ENCODE measurements at places on chromosomes 5 and 9.

DNA sequence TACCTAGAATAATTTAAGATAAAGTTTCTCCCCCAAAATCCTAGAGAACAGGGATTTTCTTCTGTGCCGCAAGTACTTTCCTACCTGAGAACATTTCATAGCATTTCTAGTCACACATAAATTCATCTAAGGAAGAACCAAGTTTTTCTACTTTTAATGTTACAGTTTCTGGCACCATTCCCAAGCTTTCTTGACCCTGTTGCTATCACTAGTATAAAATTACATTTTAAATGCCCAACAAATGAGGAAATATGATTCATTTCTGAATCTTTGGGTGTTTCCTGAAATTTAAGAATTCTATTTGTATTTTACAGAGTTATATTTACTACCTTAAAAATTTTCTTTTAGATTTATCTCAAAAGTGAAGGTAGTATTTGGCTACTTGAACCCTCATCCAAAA, 137.8 kb downstream of the LPAR1 start:
- DNase-seq = no peak

GRCh38 chr5:172668594-172669071, 27.6 kb downstream of the NEURL1B start:
- DNase-seq = no peak

- DNase-seq = no peak
These were observed 2.4 kb downstream of the NOL6 start for GRCh38 chr9:33471361-33471760.

- no peak for DNase-seq
These were observed 1366.1 kb downstream of the PTPRD start for GRCh38 chr9:9246726-9247125.

DNA sequence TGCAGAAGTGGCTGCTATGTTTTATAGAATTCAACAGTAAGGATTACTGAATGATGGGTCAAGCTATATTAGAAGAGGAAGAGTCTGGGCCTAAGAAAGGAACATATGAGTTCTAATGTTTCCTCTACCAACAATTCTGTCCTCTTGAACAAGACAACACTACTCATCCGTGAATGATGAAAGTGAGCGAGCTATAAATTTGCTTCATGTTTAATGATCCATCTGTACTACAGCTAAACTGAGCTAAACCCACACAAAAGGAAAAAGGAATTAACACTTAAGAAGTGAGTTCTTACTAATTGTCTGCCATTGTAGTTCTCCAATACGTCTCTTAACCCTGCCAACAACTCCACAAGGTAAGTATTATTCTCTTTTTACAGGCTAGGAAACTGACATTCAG, 204.4 kb downstream of the GLIS3 start:
- DNase-seq = no peak

GRCh38 chr5:52674815-52675545, 112.7 kb upstream of the ITGA1 start:
- DNase-seq = no peak

- DNase-seq = no peak
These were observed 567.2 kb downstream of the PTPRD start for GRCh38 chr9:10045598-10045997.

DNA sequence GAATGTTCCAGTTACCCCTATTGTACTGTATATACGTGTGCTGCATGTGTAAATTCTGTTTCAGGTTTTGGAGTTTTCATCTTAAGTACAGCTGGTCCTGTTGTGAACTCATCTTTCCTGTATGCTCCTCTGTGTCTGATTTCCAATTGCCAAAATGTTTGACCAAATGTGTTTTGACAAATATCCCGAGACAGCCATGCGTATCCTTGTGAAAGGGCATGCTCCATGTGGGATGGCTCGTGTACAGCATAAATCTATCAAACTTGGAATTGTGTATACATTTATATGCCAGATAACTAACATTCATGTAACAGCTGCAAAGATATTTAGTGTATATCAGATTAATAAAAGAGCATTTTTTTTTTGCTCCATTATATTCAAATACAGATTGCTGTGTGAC, 69.5 kb upstream of the IQGAP2 start:
- no peak for DNase-seq

- DNase-seq = no peak
These were observed 76.5 kb downstream of the NIPBL start for GRCh38 chr5:36953043-36953442.

GRCh38 chr5:4068171-4068570, 472.5 kb downstream of the IRX1 start:
- DNase-seq = no peak

DNA sequence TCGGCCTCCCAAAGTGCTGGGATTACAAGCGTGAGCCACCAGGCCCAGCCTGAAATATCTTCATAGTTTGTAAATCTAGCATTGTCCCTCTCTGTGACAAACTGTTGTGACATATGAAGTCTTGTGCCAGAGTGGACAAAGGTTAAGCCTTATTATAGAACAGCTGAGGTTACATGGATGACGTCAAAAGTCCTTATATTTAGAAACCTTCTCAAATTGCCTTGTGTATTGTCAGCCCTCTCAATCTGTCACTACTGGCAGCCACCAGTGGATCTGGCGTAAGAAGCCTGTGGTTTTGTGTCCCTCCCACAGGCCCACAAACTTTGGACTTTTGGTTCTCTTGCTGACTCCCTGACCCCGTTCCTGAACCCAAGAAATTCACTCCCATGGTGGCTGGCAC, 79.4 kb upstream of the CCDC112 start:
- DNase-seq = no peak

GRCh38 chr5:72093217-72093616, 14.1 kb upstream of the MAP1B start:
- no peak for DNase-seq

DNA sequence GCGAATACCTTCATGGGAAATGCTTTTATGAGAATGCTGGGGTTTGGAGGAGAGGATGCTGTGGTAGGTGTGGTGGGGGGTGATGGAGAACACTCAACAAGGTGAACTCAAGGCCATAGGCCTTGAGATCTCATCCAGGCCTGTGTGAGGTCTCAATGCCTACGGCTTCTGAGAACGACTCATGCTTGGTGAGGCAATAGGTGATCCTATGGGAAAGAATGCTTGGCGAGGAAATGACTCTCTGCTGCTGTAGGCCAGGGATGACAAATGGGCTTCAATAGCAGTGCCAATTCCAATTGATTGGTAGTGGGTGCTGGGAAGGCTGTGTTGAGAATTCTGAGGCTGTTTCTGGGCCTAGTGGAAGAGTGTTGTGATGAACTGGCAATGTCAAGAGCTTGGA, 280.2 kb upstream of the CLINT1 start:
- no peak for DNase-seq

GRCh38 chr9:72200452-72200851, 51.2 kb downstream of the GDA start:
- DNase-seq = no peak

GRCh38 chr9:77649109-77649812, 1.1 kb upstream of the GNA14 start:
- DNase-seq = no peak

- no peak for DNase-seq
These were observed 380.6 kb upstream of the NUDT12 start for GRCh38 chr5:103943230-103943629.

DNA sequence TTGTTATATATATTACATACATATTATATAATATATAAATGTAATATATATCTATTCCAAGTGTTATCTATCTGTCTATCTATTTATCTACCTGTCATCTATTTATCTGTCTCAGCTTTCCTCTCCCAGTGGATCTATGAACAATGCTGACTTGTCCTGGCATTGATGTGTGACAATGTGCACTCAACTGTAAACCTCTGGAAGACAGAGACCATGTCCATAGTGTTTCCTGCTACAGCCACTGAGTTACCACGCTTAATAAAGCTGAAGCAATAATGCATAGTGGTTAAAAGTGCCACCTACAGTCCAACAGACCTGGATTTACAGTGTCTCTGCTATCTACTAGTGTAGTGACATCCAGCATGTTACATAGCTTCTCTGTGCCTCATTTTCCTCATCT, 57.2 kb upstream of the TMED7 start:
- DNase-seq = no peak

DNA sequence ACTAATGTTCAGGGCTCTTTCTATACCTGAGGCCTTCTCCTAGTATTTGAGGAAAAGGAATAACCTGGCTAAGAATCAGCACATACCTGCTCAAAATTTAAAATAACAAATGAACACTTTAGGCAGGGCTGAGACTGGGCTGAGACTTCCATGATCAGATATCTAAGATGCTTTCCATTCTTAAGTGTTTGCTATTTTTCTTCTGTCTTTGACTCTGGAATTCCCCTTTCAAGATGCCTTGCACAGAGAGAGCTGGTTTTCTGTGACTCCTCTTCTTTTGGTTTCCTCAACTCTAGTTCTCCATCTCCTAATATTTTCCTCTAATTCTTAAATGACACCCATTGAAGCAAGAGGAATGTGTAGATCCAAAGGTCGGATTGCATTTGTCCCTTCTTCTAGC, 61.1 kb downstream of the DPYSL3 start:
- DNase-seq = no peak

DNA sequence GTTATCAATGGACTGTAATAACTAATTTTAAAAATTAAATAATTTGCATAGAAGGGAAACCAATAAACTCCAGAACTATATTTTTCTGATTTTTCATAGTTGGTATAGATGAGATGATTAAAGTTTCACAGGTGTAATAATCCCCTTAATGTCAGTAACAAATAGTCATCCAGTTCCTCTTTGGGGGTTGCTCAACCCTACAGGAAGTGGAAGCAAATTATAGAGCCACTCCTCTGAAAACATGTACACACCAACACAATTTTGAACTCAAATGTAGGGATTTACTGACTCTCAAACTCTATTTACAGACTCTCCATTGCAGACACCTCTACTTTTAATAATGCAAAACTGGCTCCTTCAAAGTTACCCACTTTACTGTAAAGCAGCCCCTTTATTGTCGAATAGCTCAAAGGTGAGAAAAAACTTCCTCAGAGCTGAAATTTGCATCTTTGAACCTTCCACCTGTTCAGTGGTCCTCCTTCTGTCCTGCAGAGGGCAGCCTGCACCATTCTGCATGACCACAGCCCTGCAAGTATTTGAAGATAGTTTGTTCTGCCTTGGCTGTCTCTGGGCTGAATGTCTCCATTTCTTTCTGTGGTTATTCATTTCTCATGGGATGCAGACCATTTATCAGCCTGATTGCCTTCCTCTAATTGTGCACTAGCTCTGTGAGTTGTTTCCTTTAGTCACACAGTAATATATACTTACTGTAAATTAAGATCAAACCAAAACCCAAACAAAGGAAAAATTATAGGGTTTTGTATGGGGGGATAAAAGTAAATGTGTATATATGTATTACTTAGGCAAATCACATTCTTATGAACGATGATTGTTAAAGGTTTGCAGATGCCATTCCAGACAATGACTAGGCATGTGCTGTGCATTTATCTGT, 383.2 kb upstream of the SGCD start:
- peak; percentile 55 for DNase-seq

GRCh38 chr9:326667-327066, 112.0 kb downstream of the DOCK8 start:
- no peak for DNase-seq

GRCh38 chr9:93869863-93870262, 85.3 kb downstream of the BARX1 start:
- no peak for DNase-seq

DNA sequence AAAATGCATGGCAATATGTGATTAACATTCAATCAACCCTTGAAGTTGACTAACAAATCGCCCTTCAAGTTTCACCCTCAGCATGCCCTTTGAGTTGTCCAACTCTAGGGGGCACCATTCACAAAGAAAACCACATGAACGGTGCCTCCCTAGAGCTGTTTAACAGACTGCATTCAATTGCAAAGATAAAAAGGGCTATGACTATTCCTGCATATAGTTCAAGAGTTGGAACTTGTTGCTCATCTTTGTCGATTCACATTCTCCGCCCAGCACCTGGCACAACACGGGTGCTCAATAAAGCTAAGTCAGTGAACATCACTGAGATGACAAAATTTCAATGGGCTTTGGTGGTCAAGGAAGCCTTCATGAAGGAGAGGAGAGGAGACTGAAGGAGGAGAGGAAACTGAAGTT, 69.6 kb upstream of the SLC30A5 start:
- peak; percentile 24 for DNase-seq

GRCh38 chr5:122175852-122176251, 46.5 kb downstream of the ZNF474 start:
- DNase-seq = no peak

GRCh38 chr5:116409591-116410296, 164.9 kb downstream of the SEMA6A start:
- DNase-seq = no peak
